Hippocampal formation (tissue), 2 donors: ENCODE measurements at places on chromosomes 5 and 9.
A peak's percentile ranks its signal among the peaks of the same experiment; 100 is the strongest.

GRCh38 chr9:137945581-137945980 is 68.0 kb downstream of the CACNA1B start:
- DNase-seq: no peak

- DNase-seq: no peak
These were observed 66.9 kb downstream of the SPATA31C2 start for GRCh38 chr9:88071331-88071730.

DNA sequence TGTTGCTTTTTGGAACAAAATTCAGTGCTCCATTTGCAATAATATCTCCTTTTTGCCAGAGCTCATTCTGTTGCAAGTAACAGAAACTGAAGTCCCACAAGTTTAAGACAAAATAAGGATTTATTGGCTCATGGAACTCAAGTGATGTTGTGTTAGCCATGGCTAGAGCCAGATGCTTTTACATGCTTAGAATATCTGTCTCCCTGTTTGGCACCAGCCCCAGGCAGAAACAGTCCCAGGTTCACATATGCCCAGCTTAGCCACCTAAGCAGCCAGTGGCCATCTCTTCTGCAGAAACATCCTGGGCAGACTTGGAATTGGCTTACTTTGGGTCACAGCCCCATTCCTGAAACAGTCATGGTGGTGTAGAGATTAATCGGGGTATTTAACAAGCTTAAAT is 540.9 kb upstream of the SGCD start:
- DNase-seq: no peak

GRCh38 chr5:174690271-174690670 is 34.1 kb upstream of the MSX2 start:
- no peak for DNase-seq

- no peak for DNase-seq
These were observed 228.2 kb upstream of the GRIN3A start for GRCh38 chr9:101966691-101967090.

DNA sequence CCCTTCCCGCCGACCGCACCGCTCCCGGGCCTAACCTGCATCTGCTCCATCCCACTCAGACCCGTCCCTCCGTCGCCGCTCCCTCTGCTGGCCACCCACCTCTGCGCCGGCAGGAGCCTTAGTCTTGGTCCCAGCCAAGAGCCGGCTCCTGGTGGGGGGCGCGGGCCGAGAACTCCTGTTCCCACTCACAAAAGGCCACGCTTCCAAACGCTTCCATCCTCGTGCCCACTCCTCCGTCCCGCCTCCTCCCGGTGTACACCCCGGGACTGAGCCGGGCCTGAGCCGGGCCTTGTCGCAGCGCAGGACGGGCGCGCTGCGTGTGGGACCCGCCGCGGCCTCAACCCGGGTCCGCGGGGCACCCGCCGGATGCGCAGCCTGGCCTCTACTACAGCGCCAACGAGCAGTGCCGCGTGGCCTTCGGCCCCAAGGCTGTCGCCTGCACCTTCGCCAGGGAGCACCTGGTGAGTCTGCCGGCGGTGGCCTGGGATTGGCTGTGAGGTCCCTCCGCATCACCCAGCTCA is 7.5 kb downstream of the ADAMTS13 start:
- no peak for DNase-seq

GRCh38 chr9:18002718-18003438 is 424.0 kb downstream of the SH3GL2 start:
- no peak for DNase-seq

DNA sequence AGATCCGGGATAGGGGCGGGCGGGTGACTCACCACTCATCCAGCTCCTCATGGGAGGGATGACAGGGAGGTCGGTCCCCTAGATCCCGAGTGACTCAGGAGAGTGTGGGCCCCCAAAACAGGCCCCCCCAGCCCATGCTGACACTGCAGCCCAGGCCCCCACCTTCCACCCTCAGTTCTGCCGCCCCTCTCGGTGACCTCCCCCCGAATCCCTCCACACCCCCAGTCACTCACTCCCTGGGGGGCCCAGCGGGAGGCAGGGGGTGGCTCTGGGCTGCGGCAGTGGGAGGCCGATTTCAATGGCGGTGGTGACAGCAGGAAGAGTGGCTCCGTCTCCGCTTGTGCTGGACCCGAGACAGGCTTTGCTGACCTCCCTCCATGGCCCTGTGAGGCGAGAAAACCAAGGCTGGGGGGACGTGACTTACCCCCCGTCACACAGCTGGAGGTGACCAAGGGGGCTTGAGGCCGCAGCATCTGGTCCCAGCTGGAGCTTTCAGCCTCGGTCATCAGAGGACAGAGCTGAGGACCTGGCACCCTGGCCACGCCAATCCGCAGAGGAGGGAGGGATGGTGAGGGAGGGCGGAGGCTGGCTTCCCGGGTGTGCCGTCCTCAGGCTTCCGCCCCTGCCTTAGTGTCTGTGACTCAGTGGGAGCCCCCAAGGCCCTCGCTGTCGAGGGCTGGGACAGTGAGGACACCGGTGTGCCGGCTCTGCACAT is 9.0 kb downstream of the GPSM1 start:
- no peak for DNase-seq

DNA sequence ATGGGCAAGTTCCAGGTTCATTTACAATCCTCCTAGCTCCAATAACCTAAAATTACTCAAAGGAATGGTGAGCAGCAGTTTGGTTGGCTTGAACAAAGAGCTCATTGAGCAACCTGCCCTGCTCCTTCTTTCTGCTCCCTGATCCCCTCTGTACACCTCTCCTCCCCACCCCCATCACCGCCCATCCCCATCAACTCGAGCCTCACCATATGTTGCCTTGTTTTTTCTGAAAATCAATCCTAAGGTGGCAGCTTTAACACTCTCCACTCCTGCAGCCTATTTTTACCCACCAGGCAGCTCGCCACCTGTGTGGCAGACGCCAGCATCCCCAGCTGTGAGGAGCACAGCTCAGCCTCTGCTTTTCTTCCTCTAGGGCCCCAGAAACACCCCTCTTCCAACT is 533.4 kb upstream of the BRINP1 start:
- no peak for DNase-seq

DNA sequence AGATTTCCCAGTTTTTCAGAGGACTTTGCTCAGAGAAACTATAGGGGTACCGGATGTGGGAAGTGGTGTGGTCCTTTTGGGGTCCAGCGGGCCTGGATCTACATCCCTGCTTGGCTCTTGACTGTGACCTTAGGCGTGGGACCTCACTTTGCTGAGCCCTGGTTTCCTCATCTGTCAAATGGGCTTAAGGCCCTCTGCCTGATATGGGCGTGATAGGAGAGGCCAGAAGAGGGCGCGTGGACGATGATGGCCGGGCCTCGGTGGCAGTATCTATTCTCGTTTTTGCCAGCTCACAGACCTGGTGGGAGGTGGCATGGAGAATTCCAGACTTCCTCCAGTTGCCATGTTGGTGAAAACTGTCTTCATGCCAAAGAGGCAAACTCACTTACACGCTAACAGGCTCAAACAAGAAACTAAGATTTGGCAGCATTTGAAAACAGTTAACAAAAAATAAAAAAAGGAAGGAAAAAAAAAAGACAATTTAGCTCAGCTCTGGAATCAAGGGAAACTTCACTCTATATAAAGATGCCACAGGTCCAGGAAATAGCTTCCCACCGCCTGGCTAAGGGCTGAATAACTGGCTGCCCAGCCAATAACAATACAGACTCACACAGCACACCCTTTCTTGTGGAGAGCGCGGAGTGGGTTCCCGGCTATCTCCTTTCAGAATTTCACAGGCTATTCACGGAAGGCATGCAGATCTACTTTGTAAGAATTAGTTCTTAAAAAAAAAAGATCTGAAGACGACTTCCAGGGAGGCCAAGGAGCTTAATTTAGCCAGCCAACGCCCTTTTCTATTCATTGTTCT is 1.7 kb downstream of the SH3PXD2B start:
- DNase-seq: peak; percentile 33

DNA sequence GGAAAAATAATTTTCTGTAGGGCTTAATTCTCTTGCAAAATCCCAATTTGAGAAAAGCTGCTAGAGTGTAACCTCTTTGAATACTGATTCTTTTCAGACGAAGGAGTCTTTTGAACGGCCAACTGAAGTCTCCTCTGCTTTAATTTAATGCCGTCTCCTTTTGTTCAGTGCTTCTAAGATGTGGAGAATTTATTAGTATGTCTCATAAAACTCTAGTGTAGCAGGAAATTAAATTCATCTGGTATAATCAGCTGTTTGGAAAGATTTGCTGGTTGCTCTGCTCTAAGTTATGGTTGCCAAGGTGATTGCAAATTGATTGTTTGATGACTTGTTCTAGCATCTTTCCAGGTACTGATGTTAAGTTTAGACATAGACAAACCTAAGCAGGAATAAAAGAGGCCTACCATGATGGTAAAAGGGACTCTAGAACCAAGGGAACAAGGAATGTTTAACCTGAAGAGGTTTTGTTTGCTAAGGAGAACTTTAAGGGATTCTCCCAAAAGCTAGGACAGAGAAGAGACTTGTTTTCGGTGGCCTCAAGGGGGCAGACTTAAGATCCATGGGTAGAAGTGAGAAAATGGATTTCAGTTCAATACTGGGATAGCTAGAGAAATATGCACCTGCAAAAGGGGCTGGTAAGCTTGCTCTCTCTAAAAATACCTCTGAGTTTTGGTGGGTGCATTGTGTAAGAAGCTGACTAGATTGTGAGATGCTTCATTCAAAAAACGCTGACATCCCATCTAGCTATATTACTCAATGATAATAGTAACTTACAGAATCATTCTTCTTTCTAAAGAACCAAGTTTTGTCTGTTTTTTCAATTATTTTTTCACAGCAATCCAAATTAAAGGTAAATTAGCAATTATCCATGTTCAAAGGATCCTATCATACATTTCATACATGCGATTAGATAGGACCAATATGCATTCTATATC is 5.7 kb upstream of the ADRB2 start:
- DNase-seq: no peak
